ENCODE measurements at places on chromosomes 5 and 9.

GRCh38 chr5:73865315-73865714 lies 239.3 kb downstream of the ARHGEF28 start:
- DNase-seq, result no peak

- no peak for DNase-seq
These were observed 113.6 kb downstream of the NR6A1 start for GRCh38 chr9:124657516-124657915.

GRCh38 chr5:172550996-172551395 lies 90.1 kb upstream of the NEURL1B start:
- DNase-seq, result no peak

DNA sequence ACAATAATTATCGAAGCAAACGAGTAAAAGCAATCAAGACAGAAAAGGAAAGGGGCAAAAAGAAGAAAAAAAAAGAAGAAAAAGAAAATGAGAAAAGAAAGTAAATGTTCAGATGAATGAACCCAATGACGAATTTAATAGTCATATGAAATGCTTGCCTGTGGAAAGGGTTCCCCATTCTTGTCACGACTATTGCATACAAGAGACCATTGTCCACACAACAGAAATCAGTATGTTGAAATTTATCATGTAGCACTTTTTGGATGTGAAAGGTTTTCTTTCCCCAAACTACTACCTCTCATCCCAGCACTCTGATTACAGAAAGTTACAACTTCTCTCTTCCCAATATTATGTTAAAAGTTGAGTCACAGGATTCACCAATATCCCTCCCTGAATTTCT lies 162.4 kb downstream of the ZDHHC21 start:
- DNase-seq, result no peak

GRCh38 chr5:107619781-107620180 lies 51.0 kb downstream of the EFNA5 start:
- no peak for DNase-seq

DNA sequence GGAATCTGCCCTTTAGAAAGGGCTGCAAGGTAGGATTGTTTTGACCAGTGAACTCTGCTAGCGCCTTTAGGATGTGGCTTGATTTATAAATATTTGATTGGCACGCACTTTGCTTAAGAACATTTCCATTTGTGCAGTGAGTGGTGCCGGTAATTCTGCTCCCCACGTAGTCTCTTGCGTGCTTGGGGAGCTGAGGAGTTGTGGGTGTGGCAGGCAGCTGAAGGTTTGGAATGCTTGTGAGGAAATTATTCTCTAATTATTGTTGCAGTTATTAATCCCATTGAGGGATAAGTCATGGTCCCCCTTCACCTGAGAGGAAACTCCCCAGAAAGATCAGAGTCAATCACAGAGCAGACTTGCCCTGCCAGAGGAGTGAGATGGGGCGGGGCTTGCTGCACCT lies 76.7 kb downstream of the FGF1 start:
- no peak for DNase-seq

DNA sequence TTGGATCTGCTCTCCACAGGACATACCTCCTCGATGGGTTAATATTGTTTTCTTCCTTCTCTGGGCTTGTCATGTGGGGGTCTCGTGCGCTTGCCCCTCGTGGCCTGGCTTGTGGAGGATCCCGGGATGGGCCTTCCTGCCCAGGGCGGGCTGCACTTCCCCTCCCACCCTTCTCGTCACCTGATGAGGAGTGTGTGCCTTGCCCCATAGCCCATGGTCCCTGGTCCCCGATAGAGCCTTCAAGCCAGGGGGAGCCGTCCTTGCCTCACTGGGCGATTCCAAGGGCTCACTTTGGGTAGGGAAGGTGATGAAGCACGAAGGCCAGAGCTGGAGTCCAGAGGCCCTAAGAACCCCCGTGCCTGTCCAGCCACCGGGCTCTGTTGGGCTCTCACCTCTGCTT lies 28.7 kb downstream of the DYNC2I2 start:
- DNase-seq, result no peak

GRCh38 chr5:111935009-111935408 lies 178.0 kb upstream of the NREP start:
- DNase-seq, result no peak

DNA sequence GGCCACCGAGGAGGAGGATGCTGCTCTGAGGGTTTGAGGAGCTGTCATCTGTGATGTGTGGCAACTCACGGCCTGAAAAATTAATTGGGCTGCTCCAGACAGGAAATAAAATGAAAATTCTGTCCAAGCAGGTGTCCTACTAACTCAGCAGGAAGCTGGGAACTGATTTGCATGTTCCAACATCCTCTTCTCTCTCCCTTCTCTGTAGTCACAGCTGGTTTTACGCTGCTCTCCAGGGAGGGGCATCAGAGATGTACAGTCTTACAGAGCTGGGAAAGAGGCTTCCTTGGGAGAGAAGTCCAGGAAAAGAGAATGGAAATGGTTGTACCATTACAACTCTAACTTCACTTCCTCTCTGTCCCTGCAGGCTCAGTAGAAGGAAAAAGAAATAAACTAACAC lies 24.2 kb upstream of the SIL1 start:
- DNase-seq, result no peak

DNA sequence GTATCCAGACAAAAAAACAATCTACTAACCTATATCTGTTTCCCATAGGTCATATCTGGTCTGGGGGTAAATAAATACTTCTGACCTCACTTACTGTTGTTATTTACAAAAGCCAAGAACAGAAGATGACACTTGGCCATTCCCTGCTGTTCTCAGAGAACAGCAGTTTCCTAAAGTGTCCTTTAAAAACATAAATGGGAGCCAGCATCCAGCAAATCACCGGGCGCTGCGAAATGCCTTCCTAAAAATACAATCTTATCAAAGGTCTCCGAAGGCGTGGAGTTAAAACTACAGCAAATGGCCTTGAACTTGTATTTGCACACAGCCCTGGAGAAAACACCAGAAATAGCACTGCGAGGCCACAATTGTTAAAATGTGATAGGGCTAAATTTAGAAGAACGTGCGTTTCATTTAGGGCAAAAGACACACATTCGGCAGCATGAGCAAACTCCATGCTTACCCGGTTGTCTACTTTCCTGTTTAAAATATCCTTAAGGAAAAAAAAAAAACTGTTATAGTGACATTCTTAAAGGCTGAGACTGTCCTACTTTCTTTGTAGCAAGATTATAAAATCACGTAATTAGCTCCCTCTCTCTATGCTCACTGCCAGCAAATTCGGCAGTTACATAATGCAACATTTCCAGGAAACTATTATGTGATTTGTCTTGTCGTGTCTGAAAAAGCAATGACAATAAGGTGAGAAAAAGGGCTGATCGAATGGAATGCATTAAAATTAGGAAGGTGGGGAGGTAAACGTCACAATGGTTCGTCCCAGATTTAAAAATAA lies 1.5 kb downstream of the NFIL3 start:
- DNase-seq, result peak; percentile 78

- DNase-seq, result no peak
These were observed 41.4 kb upstream of the IL7R start for GRCh38 chr5:35815089-35815936.

DNA sequence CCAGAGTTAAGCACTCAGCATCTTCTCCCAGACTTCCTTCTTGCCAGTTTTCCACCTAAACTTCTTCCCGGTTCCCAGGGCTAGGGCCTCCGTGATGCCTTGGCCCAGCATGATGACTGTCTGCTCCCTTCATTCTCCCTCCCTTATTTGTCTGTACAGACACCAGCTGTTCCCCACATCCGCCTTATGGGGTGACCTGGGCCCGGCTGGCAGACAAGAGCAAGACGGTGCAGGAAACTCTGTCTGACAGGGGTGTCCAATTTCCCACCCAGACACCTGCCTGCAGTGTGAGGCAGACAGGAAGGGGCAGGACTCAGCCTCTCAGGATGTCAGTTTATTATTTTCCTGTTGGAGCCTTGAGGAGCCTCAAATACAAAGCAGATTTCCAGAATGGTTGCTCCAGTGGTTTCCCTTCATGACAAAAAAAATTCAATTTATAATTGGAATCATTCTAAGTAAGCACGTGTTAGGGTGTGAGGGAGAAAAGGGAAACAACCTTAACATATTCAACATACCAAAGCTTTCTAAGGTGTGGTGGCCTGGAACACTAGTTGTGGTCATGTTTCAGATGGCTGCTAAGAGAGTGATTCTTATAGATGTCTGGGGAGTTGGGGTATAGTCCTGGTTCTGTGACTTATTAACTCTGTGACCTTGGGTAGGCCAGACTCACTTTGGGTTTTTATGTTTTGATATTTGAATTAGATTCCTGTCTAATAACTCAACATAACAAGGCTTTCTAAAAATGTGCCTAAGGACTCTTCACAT lies 234.5 kb downstream of the PAPPA start:
- DNase-seq, result no peak

GRCh38 chr5:57179262-57180200 lies 5.7 kb downstream of the GPBP1 start:
- no peak for DNase-seq

Data from putamen (tissue), 1 donor.